Right kidney (tissue), 9 donors: ENCODE measurements at places on chromosomes 7 and 10.

DNA sequence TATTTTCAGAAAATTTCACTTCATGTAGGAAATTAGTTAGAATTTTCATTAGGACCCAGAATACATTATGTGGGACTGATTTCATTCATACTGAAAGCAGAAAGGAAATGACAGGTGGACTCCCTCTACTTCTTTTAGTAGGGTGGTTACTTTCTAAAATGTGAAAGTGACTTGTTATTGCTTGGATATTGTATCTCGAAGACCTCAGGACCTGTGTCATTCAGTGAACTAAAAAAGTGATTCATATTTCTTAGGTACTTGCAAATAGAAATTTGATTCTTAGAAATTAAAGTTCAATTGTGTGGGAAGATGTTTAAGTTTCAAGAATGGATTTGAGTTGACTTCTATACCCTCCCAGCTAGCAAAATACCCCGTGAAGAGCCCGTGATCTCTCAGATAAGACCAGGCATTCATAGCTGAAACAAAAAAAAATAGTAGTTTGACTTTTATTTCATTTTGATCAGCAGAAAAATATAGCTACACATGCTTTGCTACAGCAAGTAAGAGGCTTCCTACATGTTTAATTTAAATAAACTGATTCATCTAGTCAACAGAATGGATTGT is 1037.1 kb downstream of the GATA3 start:
- no peak for DNase-seq

DNA sequence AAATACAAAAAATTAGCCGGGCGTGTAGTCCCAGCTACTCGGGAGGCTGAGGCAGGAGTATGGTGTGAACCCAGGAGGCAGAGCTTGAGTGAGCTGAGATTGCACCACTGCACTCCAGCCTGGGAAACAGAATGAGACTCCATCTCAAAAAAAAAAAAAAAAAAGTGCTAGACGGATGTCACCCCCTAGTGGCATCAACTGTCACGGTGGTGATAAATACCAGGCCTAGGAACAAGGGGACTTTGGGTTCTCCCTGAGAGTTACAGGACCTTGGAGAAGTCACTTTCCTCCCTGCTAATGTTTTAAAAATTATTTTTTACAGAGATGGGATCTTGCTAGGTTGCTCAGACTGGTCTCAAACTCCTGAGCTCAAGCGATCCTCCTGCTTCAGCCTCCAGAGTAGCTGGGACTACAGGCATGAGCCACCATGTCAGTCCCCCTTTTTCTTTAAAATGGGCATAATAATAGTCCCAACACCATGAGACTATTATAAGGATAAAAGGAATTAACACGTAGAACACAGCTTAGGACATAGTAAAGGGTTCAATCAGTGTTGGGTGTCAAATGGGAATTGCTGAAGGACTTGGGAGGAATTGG is 2.6 kb upstream of the TMEM130 start:
- no peak for DNase-seq

DNA sequence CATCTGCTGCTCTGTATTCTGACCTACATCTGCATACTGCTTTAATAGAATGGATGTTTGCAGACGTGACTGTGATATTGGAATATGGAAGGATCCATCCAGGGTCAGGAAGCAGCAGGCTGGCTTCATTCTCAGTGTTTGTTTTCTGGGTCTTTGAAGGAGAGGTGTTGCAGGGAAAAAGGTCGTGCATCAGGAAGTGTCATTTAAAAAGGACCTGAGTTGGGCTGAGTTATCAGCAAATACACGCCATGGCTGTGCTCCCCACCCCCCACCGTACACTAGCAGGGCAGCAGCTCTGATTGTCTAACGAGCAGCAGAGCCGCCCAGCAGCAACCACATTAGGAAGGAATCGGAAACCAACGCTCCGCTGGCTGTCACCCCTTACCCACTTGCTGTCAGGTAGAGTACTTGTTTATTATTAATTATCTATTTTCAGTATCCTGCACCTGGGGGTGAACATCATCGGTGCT is 63.1 kb upstream of the STEAP1B start:
- peak; percentile 54 for DNase-seq

GRCh38 chr7:102446387-102447156 is 13.2 kb downstream of the ORAI2 start:
- no peak for DNase-seq

DNA sequence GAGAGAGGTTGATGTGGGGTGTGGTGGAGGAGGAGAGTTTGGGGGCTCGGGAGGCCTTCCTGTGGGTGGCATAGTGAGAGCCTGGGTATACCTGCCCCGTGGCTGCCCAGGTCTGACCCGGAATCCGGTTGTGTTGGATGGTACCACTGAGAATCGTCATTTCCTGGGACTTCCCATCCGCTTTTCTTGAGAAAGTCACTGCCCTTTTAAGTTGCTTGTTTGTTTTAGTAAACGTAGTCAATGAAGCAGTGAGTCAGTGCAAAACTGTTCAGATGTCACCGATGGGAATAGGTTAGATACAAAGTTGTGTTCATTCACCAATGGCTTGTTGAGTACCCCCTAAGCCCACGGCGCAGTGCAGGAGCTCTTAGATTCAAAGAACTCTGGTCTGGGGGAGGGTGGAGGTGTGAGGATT is 285.8 kb downstream of the CAMK1D start:
- DNase-seq: no peak

- no peak for DNase-seq
Measured at GRCh38 chr7:93006480-93007095, 111.2 kb downstream of the SAMD9 start.

- peak; percentile 56 for DNase-seq
Measured at GRCh38 chr10:128854963-128855362, 612.1 kb upstream of the MGMT start.

- DNase-seq: peak; percentile 46
Measured at GRCh38 chr7:2638224-2638991, 6.6 kb downstream of the TTYH3 start.

DNA sequence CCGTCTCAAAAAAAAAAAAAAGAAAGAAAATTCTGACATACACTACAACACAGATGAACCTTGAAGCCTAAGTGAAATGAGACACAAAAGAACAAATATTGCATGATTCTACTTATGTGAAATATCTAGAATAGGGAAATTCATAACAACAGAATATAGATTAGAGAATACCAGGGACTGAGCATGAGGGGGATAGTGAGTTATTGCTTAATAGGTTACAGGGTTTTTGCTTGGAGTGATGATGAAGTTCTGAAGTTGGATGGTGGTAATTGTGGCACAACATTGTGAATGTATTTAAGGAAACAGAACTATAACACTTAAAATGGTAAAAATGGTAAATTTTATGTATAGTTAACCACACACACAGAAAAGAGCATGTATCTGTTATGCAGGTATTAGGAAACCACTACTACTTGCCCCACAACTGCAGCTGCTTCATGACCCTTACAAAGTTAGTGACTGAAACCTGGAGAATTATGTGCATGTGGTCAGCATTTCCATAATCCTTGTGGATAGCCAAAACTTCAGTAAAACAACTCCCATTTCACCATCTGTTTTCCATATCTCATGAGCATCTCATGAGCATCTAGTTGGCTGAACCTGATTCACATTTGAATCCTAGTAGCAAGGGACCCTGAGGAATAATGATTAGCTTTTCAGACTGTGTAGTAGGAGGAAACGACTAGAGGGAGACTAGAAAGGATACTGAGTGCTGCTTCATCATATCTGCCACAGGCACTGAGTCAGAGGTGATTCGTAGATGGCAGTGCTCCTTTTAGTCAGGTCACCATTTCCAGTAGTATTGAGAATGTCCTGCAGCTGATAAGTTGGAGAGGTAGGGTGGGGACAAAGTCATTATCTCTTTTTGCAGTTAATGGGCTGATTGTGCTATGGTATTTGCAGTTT is 26.3 kb downstream of the SAMD8 start:
- no peak for DNase-seq

DNA sequence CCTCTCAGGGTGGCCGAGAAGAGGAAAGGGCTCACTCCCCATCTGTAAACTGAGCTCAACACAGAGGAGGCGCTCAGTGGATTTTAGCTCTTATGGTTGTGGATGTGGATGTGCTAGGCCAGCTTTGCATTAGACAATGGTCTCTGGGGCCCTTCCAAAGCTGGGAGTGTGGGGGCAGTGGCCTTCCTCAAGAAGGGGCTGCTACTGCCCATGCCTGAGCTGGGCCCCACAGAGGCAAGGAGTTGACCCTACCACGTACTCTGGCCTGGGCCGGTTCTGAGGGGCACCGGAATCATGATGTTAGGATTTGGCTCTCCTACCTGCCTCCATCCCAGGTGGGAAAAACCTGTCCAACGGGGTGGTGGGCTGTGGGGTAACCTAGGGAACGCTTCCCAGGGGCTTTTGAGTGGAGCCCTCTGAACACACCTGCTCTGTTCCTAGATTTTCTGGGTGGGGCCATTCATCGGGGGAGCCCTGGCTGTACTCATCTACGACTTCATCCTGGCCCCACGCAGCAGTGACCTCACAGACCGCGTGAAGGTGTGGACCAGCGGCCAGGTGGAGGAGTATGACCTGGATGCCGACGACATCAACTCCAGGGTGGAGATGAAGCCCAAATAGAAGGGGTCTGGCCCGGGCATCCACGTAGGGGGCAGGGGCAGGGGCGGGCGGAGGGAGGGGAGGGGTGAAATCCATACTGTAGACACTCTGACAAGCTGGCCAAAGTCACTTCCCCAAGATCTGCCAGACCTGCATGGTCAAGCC is 11.5 kb downstream of the AQP1 start:
- no peak for DNase-seq

GRCh38 chr10:79239275-79239779 is 107.9 kb upstream of the PPIF start:
- peak; percentile 55 for DNase-seq

DNA sequence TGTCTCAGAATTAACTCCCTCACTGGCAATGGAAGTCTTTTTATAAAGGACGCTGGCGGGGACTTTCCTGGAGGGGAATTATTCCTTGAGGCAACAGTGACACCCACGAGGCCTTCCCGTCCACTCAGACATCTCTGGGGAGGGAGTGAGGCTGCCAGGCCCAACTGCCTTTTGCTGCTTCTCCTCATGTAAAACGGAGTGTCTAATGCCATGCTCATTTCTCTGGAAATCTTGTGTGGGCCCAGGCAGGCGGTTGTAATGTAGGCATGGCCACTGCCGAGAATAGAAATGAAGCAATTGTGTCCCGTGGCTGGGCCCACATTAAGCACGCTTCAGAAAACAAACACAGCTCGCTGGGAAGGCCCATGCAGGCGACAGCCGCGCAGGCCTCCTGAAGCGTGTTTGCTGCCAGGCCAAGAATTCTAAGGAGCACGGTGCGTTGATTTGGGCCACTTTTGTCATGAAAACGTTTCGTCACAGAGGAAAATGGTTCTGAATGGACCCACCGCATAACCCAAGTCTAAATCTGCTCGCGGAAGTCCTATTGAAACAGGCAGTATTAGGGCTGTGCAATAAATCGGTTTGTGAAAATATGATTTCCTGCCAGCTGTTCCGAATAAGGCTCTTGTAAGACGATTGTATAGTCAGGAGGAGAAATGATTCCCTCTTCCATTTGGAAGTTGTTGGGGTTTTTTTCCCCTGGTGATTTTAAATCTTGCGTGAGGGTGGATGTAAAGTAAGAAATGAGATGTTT is 104.2 kb upstream of the CHST15 start:
- DNase-seq: peak; percentile 46

- no peak for DNase-seq
Measured at GRCh38 chr10:89022734-89023133, 32.1 kb downstream of the FAS start.

DNA sequence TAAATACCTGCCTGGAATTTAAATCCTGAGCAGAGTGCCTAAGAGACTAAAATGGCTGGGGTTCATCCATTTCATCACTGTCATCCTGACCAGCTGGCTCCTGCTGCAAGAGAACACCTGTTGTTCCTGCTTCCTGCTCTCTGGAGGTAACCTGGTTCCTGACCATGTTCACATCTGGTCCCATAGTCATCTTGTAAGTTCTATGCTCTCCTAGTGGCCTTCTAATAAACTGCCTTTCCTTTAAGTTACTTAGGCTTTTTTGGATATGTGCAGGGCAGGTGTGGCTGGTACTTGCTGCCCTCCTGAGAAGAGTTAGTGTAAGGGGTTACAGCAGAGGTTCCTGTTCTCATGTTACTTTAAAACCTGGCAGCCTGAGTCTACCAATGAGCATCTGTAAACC is 80.0 kb downstream of the NRCAM start:
- DNase-seq: no peak

- DNase-seq: no peak
Measured at GRCh38 chr7:135434047-135434446, 75.9 kb downstream of the CNOT4 start.

GRCh38 chr7:22438994-22439393 is 61.0 kb downstream of the STEAP1B start:
- no peak for DNase-seq

- DNase-seq: no peak
Measured at GRCh38 chr10:71381611-71382010, 15.1 kb upstream of the CDH23 start.

GRCh38 chr7:78690174-78690573 is 763.3 kb downstream of the MAGI2 start:
- DNase-seq: no peak

DNA sequence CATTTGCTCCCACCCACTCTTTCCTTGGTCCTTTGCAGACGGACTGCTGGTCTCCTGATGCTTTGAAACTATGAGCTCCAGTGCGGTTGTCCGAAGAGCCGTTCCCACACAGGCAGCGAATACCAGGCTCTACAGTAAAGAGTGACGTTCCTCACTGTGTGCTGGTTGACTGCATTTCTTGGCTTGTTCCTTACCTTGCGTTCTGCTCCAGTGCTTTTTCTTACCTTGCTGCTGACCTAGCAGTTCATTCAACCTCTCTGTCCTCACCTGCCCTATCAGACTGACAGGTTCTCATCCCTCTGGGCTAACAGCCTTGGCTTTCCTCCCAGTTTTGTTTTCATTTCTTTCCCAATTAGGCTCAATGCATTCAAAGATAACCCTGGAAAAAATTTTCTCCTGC is 214.8 kb downstream of the TMEM178B start:
- DNase-seq: no peak

DNA sequence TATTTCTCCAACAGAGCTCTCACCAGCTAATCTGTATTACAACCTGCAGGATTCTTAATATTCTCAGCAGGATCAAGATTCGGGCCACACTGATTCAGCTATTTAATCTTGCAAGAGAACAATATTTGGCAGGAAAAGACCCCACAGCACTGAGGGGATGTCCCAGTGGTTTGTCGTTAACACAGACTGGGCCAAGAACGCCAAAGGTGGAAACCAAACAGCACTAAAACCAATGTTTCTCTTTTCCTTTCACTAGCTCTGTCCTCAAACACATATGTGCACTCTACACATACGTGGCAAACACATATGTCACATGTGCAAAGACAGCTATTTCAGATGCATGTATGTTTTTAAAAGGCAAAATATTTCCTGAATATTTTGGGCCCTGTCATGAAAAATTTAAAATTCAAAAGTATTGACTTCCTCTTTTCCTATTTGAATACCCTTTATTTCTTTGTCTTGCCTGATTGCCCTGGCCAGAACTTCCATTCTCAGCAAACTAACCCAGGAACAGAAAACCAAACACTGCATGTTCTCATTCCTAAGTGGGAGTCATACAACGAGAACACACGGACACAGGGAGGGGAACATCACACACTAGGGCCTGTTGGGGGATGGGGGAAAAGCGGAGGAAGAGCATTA is 51.7 kb upstream of the NEBL start:
- DNase-seq: no peak
